ENCODE measurements at places on chromosomes 5 and 9. TPM values are rescaled to one million over a fixed set of nuclear protein-coding genes. Genes with fewer than 3 reads are reported as not detected.

- H3K36me3 ChIP-seq = peaks cover 45% of the 10 kb centered on the region
- H3K4me3 ChIP-seq = no peak overlapping the region
- H3K4me1 ChIP-seq = peaks cover 13% of the 10 kb centered on the region
- no peak overlapping the region for H3K27ac ChIP-seq
- no peaks in the 10 kb centered on the region for H3K27me3 ChIP-seq
Observed at GRCh38 chr5:75536147-75536546, 24.5 kb downstream of the POLK start.

- H3K27ac ChIP-seq = peak overlapping the region; percentile 47
- H3K27me3 ChIP-seq = peaks cover 2% of the 10 kb centered on the region
- no peaks in the 10 kb centered on the region for H3K36me3 ChIP-seq
- H3K4me3 ChIP-seq = no peak overlapping the region
- H3K4me1 ChIP-seq = peaks cover 6% of the 10 kb centered on the region
- no peak for DNase-seq
Observed at GRCh38 chr9:110626101-110626829, 42.3 kb upstream of the MUSK start.

DNA sequence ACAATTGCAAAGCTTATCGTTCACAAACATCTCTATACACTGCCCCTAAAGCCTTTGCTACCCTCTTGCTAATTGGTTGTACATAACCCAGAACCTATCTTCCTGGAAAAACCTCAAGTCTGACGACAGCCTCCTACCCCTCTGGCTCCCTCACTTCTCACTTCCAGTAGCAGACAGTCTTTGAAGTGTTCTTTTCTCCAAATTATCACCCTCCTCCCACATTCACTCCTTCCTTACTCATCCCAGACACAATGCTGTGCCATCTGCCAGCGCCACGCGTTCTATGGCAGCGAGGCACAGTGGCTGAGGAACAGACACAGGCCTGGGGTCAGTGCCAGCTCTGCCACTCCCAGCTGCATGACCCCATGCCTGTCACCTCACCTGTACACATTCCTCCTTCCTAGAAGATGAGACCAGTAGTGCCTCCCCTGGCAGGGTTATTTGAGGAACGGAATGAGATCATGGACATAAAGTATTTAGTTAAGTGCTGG is 27.7 kb downstream of the CLTA start:
- H3K4me3 ChIP-seq = peak overlapping the region; percentile 64
- H3K36me3 ChIP-seq = peaks cover 71% of the 10 kb centered on the region
- DNase-seq = peak; percentile 82
- peaks cover 44% of the 10 kb centered on the region for H3K4me1 ChIP-seq
- peak overlapping the region; percentile 84 for H3K27ac ChIP-seq
- H3K27me3 ChIP-seq = no peaks in the 10 kb centered on the region

DNA sequence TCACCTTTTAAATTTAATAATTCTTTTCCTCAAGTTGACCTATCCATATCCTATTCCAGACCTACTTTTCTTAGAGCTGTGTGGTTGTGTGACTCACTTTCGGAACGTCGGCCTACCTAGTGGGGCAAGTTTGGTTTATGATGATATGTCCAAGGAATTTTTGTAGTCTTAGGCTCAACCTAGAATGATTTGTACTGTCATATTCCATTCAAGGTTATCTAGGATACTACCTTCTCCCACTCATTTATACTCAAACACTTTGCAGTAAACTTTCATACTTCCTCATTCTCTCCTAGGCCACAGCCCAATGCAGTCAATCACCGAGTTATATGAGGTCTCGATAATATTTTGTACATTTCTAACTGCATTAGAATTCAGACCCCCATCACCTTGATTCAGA is 61.9 kb downstream of the PIK3R1 start:
- H3K27ac ChIP-seq = no peak overlapping the region
- H3K36me3 ChIP-seq = peaks cover 61% of the 10 kb centered on the region
- H3K27me3 ChIP-seq = no peaks in the 10 kb centered on the region
- H3K4me3 ChIP-seq = no peak overlapping the region
- H3K4me1 ChIP-seq = peaks cover 72% of the 10 kb centered on the region

- H3K36me3 ChIP-seq = peaks cover 1% of the 10 kb centered on the region
- DNase-seq = no peak
- no peaks in the 10 kb centered on the region for H3K27me3 ChIP-seq
- no peak overlapping the region for H3K4me3 ChIP-seq
- no peaks in the 10 kb centered on the region for H3K4me1 ChIP-seq
Observed at GRCh38 chr9:61666849-61667371, 477.1 kb downstream of the SPATA31A7 start.

Gene IRX1
- total RNA-seq = not detected

Gene FYB1
- 93.7 TPM for total RNA-seq

Gene UCK1
- 25.2 TPM for total RNA-seq

Gene CTXN3
- total RNA-seq = not detected

Gene ARID3C
- total RNA-seq = 0.14 TPM

All from activated CD4-positive, alpha-beta T cell treated with anti-CD3 and anti-CD28 coated beads, Interleukin-2, amount 10 ng/mL, durations not matched to agents 24 days and 14 days (primary cell).